Left kidney (tissue), 8 donors: ENCODE measurements at places on chromosomes 12 and 14. TPM values are rescaled to one million over a fixed set of nuclear protein-coding genes. Genes with fewer than 3 reads are reported as not detected.

The ATL1 gene
- polyA plus RNA-seq, result 8.4 TPM

The PMCH gene
- polyA plus RNA-seq, result 0.91 TPM

The CLEC2B gene
- 2.6 TPM for polyA plus RNA-seq

The CELA1 gene
- polyA plus RNA-seq, result not detected

The LGR5 gene
- 23.1 TPM for polyA plus RNA-seq

The LMNTD1 gene
- polyA plus RNA-seq, result not detected

The LRP1-AS gene
- not detected for polyA plus RNA-seq

The ESPL1 gene
- polyA plus RNA-seq, result 18.9 TPM

The GDF3 gene
- 0.48 TPM for polyA plus RNA-seq

The AMHR2 gene
- 0.63 TPM for polyA plus RNA-seq

The ADAM21 gene
- 0.93 TPM for polyA plus RNA-seq

The ASCL1 gene
- polyA plus RNA-seq, result 0.08 TPM

The RILPL2 gene
- 5.3 TPM for polyA plus RNA-seq

The PLEKHD1 gene
- 5.4 TPM for polyA plus RNA-seq

The HAL gene
- polyA plus RNA-seq, result 1.5 TPM
